ENCODE measurements at places on chromosomes 3 and 15.
A peak's percentile ranks its signal among the peaks of the same experiment; 100 is the strongest.

- no peak for DNase-seq
Observed at GRCh38 chr3:6354653-6355052, 506.3 kb upstream of the GRM7 start.

- peak; percentile 95 for DNase-seq
Observed at GRCh38 chr15:48493084-48493762, 152.3 kb downstream of the FBN1 start.

GRCh38 chr15:93249623-93250022 is 160.6 kb upstream of the RGMA start:
- no peak for DNase-seq

DNA sequence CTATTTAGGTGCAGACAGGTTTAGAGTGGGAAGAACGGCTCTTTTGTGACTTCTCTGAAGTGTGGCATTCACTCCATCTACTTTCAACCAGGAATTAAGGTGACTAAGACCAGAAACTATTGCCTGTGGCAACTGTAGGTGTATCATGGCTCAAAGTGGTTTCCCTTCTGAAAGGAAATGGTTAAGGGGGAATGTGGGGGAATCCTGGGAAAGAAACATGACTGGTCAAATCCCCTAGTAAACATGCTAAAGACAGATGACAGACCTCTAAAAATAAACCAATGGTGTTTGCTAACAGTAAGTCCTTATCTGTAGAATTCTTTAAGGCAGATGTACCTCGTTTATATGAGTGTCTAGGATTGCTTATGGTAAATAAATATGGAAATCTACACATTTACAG is 56.9 kb downstream of the MEGF11 start:
- DNase-seq: peak; percentile 10

DNA sequence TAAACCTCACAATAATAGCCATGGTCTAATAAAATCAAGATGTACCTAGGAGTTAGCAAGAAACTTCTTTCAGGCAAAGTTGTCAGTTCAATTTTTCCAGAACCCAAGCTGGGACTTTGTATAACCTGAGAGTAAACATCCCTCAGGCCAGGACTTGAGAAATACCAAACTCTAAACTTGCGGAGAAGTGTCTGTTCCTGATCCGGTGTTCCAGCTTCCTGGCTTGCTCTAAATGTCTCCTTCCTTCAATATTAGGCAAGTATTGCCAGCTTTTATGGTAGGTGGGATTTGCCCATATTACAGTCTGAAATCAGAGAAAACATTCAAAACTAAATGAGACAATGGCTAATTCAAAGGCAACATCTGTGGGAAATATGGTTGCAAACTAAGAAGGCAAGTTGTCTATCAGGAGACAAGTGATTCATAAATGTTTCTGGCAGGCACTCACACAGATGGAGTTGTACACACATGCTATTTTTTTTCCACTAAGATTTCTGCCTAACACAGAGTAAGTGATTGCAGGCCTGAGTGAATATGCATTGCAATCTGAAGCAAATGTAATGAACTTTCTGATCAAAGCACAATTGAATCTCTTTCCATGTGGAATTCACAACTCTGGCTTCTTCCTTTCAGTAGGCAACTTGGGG is 88.3 kb upstream of the COL8A1 start:
- DNase-seq: peak; percentile 80

- DNase-seq: no peak
Observed at GRCh38 chr15:28923726-28924280, 38.0 kb downstream of the APBA2 start.

DNA sequence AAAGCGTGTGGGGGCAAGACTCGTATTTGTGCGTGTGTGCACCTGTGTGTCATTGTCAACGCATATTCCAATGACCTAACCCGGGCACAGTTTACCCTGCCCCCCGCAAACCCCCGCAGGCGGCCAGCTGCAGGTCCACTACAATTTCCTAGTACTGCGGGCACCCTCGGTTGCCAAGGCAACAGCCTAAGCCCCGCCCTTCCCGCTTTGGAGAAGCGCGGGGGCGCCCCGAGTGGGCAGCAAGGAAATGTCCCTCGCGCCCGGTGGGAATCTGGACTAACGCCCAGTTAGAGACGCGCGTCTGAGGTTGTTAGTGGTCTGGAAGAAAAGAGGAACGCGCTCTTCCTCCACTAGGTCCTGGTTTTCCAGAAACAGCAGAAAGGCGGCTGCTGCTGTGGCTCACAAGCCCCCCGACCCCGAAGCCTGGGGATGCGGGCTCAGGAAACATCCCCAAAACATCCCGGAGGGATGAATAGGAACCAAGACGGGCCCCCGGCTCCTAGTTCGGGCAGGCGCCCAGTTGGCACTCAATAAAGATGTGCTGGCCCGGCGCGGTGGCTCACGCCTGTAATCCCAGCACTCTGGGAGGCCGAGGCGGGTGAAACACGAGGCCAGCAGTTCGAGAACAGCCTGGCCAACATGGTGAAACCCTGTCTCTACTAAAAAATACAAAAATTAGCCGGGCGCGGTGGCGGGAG is 1.1 kb downstream of the ABHD14A start:
- DNase-seq: peak; percentile 64

All from fibroblast of skin of abdomen (primary cell).